ENCODE measurements at places on chromosomes 2 and 18.

- no peak for DNase-seq
Observed at GRCh38 chr18:54515149-54515548, 75.9 kb upstream of the DYNAP start.

DNA sequence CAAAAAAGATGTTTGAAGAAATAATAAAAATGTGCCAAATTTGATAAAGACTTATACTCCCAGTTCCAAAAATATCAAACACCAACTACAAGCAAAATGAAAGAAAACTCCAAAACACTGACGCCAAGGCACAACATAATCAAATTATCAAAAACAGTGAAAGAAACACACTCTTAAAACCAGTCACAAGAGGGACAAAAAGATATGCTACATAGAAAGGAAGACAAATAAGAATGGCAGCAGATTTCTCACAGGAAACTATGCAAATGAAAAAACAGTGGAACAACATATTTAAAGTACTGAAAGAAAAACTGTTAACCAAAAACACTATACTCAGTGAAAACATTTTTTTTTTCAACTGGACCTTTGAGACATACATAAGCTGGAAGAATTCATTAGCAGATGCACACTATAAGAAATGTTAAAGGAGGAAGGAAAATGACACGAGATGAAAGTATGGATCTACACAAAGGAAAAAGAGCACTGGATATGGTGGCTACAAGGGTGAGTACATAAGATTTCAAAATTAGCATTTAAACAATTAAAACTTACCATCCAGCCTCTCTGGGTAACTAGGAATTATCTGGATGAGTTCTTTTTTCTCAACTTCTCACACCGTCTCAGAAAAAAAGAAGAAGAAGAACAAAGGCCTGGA lies 94.0 kb upstream of the ACVR1C start:
- DNase-seq = peak; percentile 17

DNA sequence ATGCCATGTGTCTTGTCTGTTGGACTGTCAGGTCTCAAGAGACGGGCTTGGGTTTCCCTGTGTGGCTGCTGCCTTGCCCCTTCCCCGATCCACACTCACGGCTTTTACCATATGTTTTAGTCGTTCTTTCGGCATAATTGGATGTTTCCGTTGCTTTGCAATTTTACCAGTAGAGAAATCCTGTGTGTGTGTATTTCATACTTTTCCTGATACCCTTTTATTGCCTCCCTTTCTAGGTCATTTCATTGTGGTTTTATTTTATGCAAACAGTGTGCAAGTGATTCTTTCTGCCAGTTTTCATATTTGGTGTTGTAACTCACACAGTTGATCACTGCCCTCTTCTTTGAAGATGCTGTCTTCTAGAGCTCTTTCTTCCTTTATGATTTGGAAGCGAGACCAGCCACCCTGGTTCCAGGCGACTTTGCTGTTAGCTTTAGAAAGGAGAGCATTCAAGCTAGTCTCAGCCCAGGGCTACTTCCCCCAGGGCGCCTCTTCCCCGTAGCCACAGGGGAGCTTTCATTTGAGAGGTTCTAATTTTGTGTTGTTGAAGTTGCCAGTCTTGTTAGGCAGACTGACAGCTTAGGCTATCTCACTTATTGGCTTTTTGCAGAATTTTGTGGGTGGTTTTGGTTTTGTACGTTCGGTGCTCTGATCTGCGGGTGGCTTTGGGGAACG lies 17.0 kb downstream of the SH3BP4 start:
- DNase-seq = no peak

DNA sequence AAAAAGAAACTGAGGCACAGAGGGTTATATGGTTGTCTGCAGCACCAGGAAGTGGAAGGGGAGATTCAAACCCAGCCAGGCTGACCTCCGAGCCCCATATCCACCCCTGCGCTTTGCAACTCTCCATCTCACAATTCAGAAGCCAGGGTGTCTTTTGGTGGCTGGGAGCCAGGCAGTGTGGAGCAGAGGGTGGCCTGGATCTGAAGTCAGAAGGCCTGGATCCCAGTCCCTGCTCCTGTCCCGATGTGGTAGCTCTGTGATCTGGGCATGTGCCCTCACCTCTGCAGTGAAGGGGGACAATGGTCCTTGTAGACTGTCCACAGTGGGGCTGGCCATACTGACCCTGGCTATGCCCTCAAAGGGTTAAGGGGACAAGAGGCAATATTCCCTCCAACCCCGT lies 57.0 kb downstream of the CIB4 start:
- no peak for DNase-seq
